ENCODE measurements at places on chromosomes 7 and 10.
A peak's percentile ranks its signal among the peaks of the same experiment; 100 is the strongest.

DNA sequence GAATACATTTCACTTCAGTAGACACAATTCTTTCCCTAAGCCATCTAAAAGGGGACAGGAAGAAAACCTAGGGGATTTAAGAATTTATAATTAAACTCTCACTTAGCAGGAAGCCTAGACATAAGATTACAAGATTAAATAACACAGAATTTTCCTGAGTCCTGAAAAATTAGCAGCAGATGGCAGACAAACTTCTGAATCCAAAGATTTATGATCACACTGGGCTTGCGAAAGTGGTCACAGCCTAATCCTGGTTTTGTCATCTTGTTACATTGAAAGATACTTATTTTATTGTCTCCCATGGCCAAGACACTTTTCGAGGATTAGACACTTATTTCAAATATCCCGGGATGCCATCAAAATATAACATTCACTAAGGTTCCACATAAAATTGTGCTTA is 2.9 kb downstream of the ERLIN1 start:
- DNase-seq = no peak

- DNase-seq = no peak
Measured at GRCh38 chr7:33821970-33822369, 83.4 kb upstream of the BMPER start.

GRCh38 chr7:114047889-114048288 is 129.1 kb upstream of the PPP1R3A start:
- DNase-seq = no peak

GRCh38 chr7:117478836-117479224 is 995 bp upstream of the CFTR start:
- DNase-seq = no peak

DNA sequence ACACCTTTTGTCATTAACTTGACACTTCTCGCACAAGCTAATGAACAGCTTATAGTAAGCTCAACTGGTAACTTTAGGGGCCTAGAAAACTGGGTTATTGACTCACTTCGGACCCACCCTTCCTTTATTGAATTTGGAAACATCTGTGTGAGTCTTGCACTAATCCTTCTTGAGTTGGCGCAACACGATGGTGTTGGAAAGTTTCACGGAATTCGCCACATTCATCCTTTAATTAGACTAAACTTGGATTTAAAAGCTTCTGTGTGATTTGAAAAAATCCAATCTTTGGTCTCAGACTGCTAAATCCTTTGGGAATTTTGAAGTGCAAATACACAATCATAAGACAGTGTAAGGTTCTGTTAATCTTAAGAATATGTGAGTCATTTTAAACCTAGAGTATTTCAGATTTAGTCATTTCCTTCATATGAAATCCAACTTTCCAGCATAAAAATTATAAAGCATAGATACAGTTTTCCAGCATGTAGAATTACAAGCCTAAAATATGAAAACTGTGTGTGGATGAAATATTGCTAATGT is 15.1 kb downstream of the FZD8 start:
- DNase-seq = no peak

GRCh38 chr7:106371629-106372028 is 86.8 kb upstream of the NAMPT start:
- DNase-seq = no peak

DNA sequence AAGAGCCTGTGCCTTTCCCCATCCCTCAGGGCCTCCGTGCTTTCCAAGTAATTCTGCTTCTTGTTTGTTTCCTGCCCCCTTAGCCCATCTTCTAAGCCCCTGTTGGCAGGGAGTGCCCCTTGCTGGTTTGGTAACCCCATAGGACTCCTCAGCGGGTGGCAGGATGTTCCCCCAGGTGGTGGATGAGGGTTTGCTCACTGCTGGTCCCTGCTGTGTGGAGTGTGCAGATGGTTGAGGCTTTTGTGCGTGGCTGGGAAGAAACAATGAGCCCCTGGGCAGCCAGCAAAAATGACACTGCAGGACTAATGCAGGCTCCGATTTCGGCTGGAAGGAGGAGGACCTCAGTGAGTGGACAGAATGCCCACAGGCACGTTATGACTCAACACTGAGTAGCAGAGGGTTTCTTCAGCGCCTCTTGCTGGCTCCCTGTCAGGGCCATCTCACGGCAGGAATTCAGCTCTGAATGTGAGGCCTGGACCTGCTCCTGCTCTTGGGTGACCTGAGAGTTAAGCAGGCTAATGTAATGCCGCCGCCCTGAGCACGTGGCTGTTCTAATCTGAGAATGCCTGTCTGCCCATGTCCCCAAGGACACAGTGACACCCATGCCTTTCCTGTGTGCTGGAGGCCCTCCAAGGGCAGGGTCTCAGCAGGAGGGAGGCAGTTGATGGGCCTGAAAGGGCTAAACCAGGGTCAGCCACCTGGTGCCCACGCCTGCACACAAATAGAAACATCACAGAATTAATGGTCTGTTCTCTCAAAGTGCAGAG is 16.6 kb downstream of the BAG3 start:
- peak; percentile 95 for DNase-seq

- no peak for DNase-seq
Measured at GRCh38 chr7:25389489-25390106, 161.3 kb upstream of the NPVF start.

DNA sequence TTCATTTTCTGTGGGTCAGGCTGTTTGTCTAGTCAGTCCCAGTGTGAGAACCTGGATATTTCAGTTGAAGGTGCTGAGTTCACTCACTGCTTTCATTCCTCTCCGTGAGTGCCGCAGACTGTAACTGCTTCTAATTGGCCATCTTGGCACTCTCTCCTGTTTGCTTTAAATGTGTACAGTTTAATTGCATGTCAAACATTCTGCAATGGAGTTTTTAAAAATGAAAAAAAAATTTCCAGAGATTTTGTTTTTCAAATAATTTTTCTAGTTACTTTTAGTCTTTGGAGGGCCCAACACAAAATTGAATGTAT is 87.8 kb downstream of the CCSER2 start:
- DNase-seq = no peak

GRCh38 chr7:50791363-50791937 is 8.8 kb upstream of the GRB10 start:
- DNase-seq = no peak

DNA sequence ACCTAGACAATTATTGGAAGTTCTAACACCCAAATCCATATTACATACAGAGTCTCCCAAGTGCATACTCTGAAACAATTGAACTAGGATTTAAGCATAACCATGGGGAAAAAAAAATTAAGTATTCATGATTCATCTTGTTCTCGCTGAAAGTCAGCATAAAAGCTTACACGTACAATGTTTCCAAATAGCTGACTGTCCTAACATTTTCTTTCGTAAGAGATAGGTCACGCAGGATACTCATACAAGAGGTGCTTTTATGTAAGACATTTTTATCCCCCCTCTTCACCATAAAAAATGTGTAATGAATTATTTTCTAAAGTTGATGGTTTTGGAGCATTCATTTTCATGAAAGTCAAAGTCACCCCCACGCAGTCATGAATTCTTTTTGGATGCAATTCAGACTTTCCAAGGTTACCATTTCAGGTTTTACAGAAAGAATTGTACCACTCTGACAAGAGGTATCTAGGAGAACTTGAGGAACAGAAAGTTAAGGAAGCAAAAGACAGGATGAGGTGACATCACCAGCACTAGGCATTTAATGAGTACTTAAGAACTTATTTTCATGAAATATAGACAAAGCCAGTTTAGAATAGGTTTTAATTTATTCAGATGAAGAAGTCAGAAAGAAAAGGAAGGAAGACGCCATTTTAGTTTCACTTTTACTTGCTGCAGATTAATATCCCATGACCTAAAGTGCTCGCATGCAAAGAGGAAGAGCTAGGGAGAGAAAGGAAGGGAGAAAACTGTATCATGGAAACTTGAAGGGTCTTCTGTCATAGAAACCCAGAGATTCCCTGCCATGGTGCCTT is 55.8 kb downstream of the TMEM26 start:
- DNase-seq = no peak

DNA sequence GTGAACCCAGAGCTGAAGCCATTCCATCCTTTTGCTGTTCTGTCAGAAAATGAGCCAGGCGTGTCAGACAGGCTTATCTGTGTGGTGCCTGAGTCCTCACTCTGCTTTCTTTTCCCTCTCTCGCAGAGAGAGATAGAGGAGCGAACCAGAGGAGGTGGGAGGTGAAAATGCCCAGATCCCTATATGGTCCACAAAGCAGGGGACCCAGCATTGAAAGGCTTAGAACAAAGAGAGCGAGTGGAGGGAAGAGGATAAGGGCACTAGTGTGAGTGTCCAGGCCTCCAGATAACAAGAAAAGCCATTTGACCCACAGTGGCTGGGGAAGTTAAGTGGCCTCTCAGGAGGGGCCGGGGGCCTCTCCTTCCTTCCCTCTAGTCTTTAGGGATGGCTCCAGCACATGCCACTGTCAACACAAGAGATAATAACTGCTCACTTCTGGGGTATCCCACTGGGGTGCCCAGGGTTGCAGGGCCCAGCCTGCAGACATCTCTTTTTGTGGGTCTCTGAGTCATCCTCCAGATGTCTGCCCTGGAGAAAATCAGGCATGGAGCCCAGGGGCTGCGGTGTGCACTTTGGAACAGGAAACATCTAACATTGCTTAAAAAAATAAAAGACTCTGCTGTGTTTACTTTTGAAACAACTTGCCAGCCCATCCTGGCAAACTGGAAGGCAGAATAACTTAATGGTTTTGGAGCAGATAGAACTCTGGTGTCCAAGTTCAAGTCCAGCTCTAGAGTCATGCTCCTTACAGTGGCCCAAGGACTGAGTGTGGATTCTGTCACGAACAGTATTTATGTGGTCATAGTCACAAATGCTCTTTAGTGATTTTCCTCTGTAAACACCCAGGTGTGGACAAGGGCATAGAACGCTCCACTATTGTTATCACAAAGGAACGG is 189.5 kb downstream of the CXCL12 start:
- peak; percentile 87 for DNase-seq

DNA sequence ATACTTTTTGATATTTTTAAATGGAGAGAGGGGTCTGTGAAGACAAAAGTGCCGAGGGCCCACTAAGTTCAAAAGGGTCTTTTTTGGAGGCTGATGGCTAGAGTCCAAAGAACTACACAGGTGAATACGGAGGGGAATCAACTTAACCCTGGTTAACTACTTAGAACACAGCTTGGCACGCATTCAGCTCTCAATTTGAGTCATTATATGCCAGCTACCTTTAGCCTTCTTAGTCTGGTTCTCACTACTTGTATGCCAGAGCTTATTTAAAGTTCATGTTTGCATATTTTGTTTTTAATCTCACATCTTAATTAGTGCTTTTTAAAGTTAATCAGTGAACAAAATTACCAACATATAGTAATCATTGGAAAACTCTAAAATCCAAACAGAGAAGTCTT is 80.8 kb downstream of the VWDE start:
- DNase-seq = no peak

DNA sequence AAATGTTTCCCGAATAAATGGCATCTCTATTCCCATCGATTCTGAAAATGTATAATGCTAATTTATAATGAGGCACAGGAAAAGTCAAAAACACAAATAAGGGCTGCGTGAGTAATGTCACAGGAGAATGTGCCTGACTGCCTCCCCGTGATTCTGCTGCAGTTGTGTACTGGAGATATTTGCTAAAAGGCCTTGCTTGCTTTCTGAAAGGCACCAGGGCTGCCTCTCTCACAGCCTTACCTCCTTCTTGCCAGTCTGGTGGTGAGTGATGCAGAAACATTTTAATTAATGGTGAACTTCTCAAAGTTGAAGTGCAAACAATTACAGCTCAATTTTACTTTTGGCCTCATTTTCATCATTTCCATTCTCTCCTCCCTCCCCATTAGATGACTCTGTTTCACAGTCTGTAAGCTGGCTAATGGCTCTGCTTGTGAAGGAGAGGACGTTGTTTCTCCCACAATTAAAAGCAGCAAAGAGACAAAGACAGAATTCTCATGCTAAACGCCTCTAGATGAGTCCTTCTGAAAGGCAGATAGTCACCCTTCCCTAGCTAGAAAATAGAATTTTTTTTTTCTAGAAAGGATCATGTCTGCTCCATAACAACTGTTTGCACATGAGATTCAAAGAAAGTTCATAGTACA is 377.6 kb downstream of the MDFIC start:
- DNase-seq = no peak

DNA sequence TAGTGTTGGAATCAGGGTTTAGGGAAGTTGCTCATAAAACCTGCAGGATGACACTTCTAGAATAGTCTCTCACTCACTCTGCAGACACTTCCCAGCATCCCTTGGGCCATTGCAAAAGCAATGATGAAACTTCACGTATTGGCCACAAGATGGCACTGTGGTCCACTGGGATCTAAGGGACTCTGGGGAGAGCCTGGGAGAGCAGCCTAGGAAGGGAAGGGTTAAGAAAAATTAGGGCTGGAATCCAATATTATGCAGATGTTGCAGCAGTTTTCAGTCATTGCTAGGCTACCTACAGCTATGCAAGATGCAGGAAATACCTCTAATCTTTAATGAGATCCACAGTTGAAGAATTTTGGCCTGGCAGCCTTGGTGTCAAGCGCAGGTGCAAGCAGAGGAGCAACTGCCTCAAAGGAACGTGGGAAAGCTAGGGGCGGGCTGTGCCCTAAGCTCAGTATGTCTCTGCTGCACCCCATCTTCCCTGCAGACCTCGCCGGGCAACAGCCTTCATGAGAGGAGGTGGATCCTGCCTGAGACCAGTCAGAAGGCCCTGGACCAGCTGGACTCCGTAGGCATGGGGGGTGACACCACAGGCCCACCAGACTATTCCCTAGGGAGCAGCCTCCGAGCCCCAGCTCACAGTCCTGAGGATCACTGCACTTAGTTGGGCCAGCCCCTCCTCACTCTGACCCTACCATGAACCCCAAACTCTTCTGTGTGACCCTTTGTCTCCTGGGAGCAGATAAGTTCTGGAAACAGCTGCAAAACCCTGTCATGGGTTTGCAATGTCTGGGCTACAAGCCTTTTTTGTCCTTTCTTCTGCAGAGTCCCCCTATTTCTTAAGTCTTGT is 127.9 kb upstream of the PRSS58 start:
- no peak for DNase-seq

GRCh38 chr10:48520594-48520993 is 84.3 kb downstream of the ARHGAP22 start:
- no peak for DNase-seq

DNA sequence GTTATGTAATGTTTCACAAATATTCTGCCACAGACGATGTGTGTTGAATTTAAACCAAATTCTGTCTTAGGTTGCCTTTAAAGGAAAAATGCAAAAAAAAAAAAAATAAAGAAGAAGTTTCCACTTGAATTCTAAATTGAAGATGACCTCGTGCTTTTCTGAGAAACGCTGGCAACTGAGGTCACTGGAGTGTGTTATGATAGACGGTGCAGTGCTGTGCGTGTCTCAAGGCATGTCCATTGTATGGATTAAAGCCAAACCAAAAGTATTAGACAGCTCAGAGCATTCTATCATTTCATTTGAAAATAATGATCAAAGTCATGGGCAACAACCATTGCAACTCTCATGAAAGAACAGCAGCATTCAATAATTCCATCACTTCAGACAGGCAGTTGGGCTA is 483.9 kb downstream of the GRM8 start:
- DNase-seq = no peak

- DNase-seq = no peak
Measured at GRCh38 chr10:66927971-66928770, 2.3 kb downstream of the LRRTM3 start.

- DNase-seq = no peak
Measured at GRCh38 chr10:91677911-91678310, 45.0 kb upstream of the PPP1R3C start.
